ENCODE measurements at places on chromosomes 3 and 15. TPM values are rescaled to one million over a fixed set of nuclear protein-coding genes. Genes with fewer than 3 reads are reported as not detected.

DNA sequence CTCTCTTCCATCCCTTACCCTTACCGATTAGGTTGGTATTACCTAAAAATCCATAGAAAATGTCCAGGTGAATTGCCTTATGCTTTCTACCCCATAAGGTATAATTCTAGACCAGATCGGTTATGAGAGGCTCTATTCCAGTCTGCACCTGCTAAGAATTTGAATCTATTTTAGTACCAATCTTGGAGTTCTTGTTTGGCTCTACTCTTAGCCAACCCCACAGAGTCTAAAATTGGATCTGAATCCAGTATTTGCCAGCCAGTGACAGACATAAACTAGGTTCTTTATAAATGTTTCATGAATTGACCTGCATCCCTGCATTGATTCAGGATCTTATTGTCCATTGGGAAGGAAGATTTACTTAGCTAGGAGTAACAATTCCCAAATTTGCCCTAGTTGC, 6.5 kb downstream of the KLHL24 start:
- no peak for DNase-seq

DNA sequence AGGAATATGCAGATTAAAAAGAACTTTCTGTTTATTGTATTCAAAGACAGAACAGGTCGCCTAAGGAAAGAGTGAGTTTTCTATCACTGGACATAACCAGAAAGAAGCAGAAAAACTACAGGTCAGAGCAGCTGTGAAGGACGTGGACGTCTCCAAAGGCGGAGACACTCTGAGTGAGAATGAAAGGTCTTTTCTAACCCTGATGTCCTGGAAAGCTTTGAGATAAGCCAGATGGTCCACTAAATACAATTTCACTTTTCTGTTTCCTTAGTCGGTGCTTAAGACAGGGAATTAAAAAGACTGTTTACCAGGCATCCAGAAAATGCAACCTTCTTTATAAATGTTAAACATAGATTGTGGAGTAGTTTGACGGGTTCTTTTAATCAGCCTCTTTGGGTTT, 360.4 kb downstream of the FGF12 start:
- no peak for DNase-seq

GRCh38 chr3:126978291-126978690, 4.6 kb upstream of the PLXNA1 start:
- no peak for DNase-seq

GRCh38 chr3:123605789-123606234, 21.0 kb upstream of the HACD2 start:
- DNase-seq, result no peak

Gene SKOR1
- polyA plus RNA-seq, result 0.05 TPM
